ENCODE measurements at places on chromosomes 16 and 17.

GRCh38 chr17:27356091-27356705 is 62.3 kb downstream of the WSB1 start:
- no peak for DNase-seq

DNA sequence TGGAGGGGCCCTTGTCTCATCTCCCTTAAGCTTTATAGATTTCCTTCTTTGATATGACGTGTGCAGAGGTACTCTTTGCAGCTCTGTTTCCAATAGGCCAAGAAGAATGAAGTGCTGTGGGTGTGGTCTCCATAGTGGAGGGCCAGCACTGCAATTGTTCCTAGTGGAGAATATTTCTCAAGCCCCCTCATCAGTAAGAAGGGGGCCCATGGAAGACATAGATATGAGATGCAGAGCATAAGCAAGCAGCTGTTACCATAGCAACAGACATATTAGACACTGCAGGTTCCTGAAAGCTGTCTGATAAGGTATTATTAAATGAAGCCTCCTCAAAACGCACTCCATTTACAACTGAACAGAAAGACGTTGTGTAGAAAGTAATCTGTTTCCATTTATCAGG is 240.7 kb downstream of the ZFHX3 start:
- DNase-seq = no peak

DNA sequence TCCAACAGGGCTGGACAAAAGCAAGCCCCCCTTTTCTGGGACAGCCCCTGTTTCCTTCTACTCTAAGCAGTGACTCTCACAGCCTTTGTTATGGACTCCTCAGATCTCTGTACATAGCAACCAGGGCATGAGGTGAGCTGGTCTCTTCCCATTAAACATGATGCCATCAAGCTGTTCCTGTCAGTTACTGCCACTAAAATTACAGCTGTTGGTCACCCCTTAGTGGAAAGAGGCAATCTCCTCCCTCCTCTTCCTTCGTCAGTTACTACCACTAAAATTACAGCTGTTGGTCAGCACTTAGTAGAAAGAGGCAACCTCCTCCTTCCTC is 95.2 kb upstream of the SMIM36 start:
- DNase-seq = no peak

DNA sequence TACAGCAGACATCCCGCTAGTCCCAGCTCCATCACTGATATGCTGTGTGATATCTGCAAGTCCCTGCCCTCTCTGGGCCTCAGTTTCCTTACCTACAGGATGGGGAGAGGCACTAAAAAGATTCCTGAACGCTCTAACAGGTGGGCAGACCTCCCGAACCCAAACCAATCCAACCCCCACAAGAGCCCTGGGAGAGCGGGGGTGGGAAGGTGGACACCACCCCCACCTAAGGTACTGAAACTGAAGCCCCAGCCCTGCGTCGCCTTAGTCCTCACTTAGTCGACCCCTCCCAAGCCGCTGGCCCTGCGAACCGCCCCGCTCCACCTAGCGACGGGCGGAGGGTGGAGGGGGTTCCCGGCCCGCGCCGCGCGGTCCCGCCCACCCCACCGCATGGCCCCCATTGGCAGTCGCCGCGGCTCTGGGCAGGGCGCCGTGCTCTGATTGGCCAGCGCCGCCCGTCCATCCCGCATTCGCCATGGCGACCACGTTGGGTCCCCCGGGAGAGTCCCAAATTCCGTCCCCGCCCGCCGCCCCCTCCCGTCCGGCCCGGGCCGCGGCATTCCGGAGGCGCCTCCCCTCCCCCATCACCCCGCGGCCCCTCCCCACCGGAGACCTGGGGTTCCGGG is 578 bp downstream of the CCDC102A start:
- DNase-seq = peak; percentile 75

DNA sequence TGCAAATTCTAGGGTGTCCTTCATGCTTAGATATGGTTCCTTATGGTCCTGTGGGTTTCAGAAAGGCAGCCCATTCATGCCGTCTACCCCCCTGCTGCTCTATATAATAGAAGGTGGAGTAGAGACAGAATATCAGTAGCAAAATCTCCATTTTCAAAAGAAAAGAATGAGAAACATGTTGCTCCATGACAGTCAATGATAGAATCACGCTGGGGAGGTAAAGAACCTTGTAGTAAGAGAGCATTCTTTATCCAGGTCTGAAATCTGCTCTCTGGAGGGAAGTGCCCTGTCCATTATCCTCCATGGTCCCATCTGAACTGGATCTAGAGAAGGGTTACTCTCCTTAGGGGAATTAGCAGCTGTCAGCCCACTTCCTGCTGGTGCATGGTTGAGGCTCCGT is 272.8 kb downstream of the WWOX start:
- no peak for DNase-seq

DNA sequence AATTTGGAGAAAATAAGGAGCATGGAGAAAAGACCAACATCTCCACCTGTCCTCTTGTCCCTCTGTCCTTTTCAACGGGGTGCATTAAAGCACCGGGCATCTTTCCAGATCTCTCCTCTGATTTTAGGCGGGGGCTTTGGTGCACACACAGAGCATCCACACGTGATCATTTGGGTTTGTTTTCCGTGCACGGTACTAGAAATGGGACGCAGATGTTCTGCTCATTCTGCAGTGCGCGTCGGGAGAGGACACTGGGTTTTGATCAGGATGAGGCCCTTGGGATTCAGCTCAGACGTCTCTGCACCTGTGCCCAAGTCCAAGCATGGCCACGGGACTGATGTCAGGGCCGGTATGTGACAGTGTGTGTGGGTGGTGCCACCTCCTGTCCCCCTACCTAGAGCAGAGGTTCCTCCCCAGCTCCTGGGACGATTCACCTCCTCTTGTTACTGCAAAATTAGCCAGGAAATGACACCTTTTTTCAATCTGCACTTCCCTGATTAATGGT is 31.9 kb downstream of the PDIA2 start:
- DNase-seq = no peak

GRCh38 chr16:71645450-71645849 is 19.5 kb downstream of the MARVELD3 start:
- peak; percentile 20 for DNase-seq

DNA sequence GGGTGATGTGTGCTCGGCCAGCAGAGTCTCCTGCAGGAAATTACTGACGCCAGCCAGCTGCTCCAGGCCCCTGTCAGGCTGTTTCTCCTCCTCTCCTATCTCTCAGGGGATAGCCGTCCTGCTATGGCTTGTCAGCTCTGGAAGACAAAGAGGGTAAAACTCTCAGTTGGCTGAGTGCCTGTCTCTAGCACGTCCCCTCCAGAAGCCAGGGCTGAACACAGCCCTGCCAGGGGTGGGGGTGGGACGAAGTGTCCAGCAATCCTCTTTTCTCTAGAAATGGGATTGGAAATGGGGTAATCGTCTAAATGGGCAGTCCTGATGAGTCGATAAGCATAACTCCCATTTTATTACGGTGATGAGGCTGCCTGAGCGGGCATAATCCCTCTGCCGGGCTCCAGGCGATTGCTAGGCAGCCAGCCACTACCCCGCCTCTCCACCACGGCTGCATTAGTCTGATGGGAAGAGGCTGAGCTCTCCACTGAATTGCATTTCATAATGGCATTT is 89.1 kb upstream of the GNAO1 start:
- DNase-seq = no peak

DNA sequence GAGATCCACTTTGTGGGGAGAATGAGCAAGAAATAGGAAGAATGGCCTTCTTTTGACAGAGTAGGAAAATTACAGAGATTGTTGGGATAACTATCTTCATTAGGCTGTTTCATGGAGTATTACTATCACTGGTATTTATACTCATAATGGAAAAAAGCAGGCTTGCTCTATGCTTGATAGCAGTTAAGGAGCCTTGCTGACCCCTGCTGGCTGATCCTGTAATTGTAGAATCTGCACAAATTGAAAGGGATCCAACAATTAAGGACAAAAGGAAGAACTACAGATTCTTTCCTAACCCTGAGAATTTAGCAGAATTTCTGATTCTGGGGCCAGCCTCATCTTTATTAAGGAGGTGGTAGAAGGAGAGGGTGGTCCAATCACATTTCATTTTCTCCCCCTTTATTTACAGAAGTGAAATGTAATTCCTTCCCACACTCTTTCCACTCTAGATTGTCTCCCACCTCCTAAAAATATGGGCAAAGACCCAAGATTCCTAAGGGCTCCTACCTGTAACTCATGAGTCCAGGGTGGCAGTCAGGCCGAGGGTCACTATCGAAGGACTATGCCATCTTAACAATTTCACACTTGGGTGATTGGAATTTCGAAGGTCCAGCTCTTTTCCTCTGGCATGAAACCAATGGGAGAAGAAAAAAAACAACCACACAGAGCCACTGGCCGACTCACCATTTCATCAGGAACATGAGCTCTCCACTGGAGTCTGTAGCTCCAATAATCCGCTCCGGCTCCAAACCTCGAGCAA is 26.3 kb downstream of the NFE2L1 start:
- DNase-seq = peak; percentile 87

GRCh38 chr17:55294042-55294751 is 29.4 kb downstream of the HLF start:
- no peak for DNase-seq

DNA sequence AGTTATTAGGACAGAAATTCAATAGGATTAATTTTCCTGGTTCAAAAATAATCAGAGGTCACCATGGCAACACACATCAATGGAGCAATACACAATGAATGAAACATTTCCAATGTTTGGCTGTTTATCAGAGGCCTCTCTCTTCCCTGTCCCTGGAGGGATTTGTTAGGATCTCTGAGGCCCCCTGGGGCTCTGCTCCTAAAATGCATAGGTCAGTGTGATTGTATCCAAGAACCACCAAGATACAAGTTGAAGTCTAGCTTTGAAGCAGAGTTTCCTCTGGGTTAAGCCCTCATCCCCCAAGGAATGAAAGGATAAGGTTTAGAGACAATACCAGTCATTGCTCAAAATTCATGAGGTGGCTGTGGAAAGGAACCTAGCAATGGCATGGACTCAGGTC is 561.2 kb upstream of the C16orf82 start:
- no peak for DNase-seq

GRCh38 chr17:65041518-65041917 is 15.0 kb downstream of the GNA13 start:
- no peak for DNase-seq

DNA sequence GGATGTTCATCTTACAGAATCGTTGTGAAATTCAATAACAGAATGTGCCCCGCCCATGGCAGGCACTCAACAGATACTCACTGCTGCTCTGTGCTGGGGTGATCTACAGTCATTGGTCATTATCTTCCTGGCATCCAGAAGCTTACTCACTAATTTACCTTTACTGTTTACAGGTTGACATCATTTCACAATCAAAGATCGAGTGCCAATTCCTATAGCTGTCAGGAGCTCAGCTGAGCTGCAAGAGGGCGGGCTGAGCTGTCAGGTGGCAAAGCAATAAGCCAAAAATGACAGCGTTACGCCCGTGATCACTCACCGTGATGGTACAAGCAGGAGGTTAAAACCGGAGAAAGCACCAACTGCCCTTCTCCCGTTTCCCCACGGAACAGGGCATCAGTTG is 51.2 kb downstream of the LITAF start:
- no peak for DNase-seq

GRCh38 chr16:4946917-4947316 is 10.0 kb upstream of the PPL start:
- DNase-seq = no peak

GRCh38 chr17:19996086-19996485 is 13.1 kb upstream of the SPECC1 start:
- no peak for DNase-seq

DNA sequence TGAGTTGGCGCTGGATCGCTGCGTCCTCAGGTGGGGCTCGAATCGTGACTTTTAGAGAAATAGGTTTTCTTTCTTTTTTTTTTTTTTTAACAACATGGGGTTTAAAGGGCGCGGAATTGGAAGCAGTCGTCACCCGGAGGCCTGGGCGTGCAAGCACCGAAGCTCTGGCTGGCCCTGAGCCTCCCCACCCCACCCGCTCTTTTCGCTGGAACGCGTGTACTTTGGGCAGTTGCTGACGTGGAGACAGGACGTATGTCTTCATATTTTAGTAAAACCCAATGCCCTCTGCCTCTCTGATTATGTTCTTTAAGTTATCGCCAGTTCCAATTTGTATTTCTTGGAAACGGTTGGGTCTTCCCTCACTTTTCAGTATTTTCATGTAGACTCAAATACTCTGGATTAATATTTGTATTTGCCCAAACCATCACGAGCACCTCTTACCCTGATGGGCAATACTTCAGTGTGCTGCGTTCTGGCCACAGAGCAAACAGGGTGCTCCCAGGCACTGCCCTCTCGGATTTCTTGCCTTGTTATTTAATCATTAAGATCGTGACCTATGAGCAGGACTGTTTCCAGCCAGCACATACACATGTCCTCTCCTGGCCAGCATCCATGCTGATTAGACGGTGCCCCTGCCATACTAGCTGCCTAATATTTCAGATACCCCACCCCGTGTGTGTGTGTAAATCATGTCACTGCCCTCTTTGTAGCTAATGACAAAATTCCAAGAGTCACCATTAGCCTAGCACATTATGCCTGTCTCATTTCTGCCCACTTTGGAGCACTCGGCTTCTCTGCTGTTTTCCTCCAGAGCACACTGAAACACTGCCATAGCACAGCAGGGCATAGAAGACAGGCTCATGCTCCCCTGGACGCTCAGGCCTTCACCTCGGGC is 805 bp upstream of the C16orf95 start:
- DNase-seq = peak; percentile 46

GRCh38 chr17:50689956-50690886 is 17.5 kb downstream of the ANKRD40 start:
- no peak for DNase-seq

DNA sequence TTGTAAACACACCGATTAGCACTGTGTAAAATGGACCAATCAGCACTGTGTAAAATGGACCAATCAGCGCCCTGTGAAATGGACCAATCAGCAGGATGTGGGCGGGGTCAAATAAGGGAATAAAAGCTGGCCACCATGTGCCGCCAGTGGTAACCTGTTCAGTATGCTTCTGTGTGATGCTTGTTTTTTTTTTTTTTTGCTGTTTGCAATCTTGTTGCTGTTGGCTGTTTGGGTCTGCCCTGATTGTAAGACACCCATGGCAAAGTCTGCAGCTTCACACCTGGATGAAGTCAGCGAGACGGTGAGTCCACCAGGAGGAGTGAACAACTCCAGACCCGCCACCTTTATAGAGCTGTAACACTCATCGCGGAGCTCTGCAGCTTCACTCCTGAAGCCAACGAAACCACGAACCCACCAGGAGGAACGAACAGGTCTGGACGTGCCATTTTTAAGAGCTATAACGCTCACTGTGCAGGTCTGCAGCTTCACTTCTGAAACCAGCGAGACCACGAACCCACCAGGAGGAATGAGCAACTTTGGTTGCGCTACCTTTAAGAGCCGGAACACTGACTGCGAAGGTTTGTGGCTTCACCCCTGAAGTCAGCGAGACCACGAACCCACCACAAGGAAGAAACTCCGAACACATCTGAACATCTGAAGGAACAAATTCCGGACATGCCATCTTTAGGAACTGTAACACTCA is 85.0 kb upstream of the MED9 start:
- DNase-seq = no peak

DNA sequence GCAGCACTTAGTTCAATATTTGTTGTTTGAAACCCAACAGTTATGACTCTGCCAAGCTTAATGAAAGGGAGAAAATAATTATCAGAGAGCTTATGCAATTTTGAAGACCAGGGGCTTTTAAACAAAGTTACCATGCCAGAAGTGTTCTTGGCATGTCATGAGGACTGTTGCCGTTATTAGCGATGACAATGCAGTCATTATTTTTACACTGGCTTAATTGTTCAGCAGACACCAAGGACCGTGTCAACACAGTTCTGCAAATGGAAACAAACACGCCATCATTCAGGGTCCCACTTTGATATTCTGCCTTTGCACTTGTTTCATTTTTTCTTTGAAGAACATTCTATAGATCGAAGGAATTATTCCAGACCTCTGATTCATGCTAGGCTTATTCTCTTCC is 518.5 kb downstream of the CDH13 start:
- no peak for DNase-seq

- DNase-seq = peak; percentile 76
Measured at GRCh38 chr16:3021449-3022207, 1.5 kb downstream of the TNFRSF12A start.
